Caco-2 (cell line): ENCODE measurements at places on chromosomes 5 and 9. TPM values are rescaled to one million over a fixed set of nuclear protein-coding genes. Genes with fewer than 3 reads are reported as not detected.

SUSD3 gene
- 2.2 and 2.9 TPM in 2 replicates for total RNA-seq

B4GALT7 gene
- total RNA-seq = 28.8 and 30.0 TPM in 2 replicates

DNA sequence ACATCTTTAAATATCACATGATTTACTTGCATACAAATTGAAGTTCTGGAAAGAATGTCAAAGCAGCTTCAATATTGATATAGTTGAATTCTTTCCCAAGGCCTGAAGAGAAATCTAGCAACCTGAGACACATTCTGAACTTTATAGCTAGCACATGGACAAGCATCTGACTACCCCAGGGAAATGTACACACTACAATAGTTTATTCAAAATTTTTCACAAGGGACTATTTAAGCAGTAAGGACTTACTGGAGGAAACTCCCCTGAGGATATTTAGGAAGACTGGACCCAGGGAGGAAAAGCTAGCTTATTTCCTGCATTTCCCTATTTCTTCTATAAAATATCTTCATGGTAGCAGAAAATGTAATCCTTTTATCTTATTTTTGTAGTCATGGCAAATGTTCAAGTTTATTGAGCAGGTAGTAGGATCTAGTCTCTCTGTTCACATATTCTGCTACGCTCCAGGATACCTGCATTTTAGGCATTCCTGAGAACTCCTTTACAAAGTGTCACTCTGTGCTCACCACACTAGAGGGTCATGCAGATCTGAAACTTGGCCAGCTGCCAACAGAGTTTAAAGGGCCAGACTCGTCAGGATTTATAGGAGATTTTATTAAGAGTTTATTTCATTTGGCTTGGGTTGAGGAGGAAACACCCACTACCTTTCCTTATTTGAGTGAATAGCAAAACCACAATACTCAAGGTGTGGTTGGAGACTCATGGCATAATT, 348.4 kb upstream of the FTMT start:
- H3K27ac ChIP-seq = no peak overlapping the region
- H3K4me1 ChIP-seq = no peaks in the 10 kb centered on the region
- H3K4me3 ChIP-seq = no peak overlapping the region
- no peak for DNase-seq
- H3K36me3 ChIP-seq = no peaks in the 10 kb centered on the region
- H3K27me3 ChIP-seq = no peaks in the 10 kb centered on the region

GRCh38 chr5:79564798-79565279, 47.4 kb upstream of the TENT2 start:
- no peaks in the 10 kb centered on the region for H3K27me3 ChIP-seq
- H3K36me3 ChIP-seq = no peaks in the 10 kb centered on the region
- peaks cover 5% of the 10 kb centered on the region; the same call in 1 of the 2 replicates for H3K4me1 ChIP-seq
- H3K27ac ChIP-seq = no peak overlapping the region

CER1 gene
- total RNA-seq = not detected in 2 replicates

DNA sequence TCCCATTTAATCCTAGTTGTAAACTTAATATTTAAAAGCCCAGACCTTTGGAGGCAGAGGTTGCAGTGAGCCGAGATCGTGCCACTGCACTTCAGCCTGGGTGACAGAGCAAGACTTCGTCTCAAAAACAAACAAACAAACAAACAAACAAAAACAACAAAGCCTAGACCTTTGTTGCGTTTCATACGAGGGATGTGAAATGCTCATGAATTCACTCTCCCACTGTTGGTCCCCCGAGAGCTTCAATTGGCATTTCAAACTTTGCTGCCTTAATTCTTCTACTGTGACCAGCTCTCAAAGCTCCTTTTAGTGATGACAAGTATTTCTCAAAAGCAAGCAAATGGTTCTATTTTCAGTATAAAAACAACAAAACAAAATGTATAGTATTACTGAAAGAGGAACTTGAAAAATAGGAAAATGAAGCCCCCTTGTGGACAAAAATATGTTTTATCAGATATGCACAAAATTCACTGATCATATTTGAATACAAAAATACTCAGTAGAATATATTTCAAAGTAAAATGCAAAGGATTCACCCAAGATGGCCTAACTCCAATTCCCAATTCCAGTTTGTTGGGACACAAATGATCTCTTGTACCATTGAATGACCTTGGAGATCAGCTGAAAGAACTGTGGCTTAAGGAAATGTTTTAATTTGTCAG, 140.4 kb downstream of the ESM1 start:
- H3K36me3 ChIP-seq = no peaks in the 10 kb centered on the region
- no peak overlapping the region for H3K27ac ChIP-seq
- no peaks in the 10 kb centered on the region for H3K4me1 ChIP-seq
- no peak overlapping the region for H3K4me3 ChIP-seq

GRCh38 chr5:87756951-87757350, 344.2 kb upstream of the CCNH start:
- DNase-seq = no peak
- no peaks in the 10 kb centered on the region for H3K27me3 ChIP-seq
- 0 out of 2 replicates have a peak, but pooled peaks cover 3% of the 10 kb centered on the region for H3K4me1 ChIP-seq

IL31RA gene
- not detected in 2 replicates for total RNA-seq
